Peyer's patch (tissue), 4 donors: ENCODE measurements at places on chromosomes 3 and 15. TPM values are rescaled to one million over a fixed set of nuclear protein-coding genes. Genes with fewer than 3 reads are reported as not detected.

GRCh38 chr15:101029971-101030661 is 111.0 kb downstream of the LRRK1 start:
- no peaks in the 10 kb centered on the region for H3K4me1 ChIP-seq
- no peaks in the 10 kb centered on the region for H3K27me3 ChIP-seq
- no peak for DNase-seq

GRCh38 chr3:172673210-172673679 is 37.6 kb downstream of the NCEH1 start:
- H3K4me1 ChIP-seq: no peaks in the 10 kb centered on the region
- no peak overlapping the region for H3K4me3 ChIP-seq
- H3K27me3 ChIP-seq: no peaks in the 10 kb centered on the region
- no peak for DNase-seq
- H3K36me3 ChIP-seq: no peaks in the 10 kb centered on the region

GRCh38 chr3:54533856-54534255 is 394.0 kb downstream of the LRTM1 start:
- no peak overlapping the region for H3K4me3 ChIP-seq
- H3K27me3 ChIP-seq: no peaks in the 10 kb centered on the region
- no peaks in the 10 kb centered on the region for H3K4me1 ChIP-seq
- DNase-seq: no peak
- no peak overlapping the region for H3K27ac ChIP-seq

- no peak for DNase-seq
- no peak overlapping the region for H3K4me3 ChIP-seq
Measured at GRCh38 chr15:80431635-80432344, 27.6 kb downstream of the ARNT2 start.

GRCh38 chr3:156981005-156981404 is 154.9 kb downstream of the LEKR1 start:
- no peaks in the 10 kb centered on the region for H3K4me1 ChIP-seq
- no peaks in the 10 kb centered on the region for H3K36me3 ChIP-seq
- DNase-seq: no peak
- H3K27ac ChIP-seq: no peak overlapping the region
- no peaks in the 10 kb centered on the region for H3K27me3 ChIP-seq

GRCh38 chr3:51642462-51642861 is 28.6 kb upstream of the TEX264 start:
- H3K36me3 ChIP-seq: no peaks in the 10 kb centered on the region
- no peaks in the 10 kb centered on the region for H3K4me1 ChIP-seq
- H3K4me3 ChIP-seq: no peak overlapping the region
- H3K27ac ChIP-seq: no peak overlapping the region

- no peaks in the 10 kb centered on the region for H3K36me3 ChIP-seq
- peak overlapping the region; percentile 6 for H3K4me3 ChIP-seq
- DNase-seq: peak; percentile 75
- no peak overlapping the region for H3K27ac ChIP-seq
- no peaks in the 10 kb centered on the region for H3K4me1 ChIP-seq
Measured at GRCh38 chr15:84955089-84955848, 26.4 kb upstream of the PDE8A start.

DNA sequence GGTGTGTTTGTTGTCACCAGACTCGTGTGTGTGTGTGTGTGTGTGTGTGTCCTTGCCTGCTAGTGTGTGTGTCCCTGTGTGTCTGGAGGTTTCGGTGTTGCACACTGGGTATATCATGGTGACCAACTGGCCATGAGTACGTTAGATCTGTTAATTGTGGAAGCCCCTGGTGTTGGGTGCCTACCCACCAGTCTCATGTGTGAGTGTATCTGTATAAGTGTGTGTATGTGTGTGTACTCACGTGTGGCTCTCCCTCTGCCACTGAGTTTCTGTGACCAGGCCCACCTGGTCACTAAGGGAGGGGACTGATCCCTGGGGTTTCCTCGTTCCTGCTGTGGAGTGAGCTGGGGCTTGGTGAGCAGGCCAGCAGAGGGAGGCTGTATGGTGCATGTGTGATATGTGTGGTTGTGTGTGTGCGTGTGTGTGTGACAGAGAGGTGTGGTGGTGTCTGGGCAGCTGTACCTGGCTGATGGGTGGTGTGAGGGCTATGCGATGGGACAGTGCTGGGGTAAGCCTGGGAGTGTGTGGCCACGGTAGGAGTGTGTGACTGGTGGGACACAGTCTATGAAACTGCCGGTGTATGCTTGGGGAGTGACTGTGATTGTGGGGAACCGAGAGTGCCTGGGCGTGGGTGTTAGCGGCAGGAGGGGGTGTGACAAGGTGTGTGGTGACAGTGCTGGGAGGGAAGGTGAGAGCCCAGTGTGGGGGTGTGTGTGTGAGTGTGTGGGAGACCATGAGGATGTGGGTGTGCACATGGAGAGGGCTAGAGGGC is 1.8 kb downstream of the PRKCD start:
- no peaks in the 10 kb centered on the region for H3K27me3 ChIP-seq
- H3K4me1 ChIP-seq: peaks cover 29% of the 10 kb centered on the region
- H3K4me3 ChIP-seq: peak overlapping the region; percentile 77
- peak; percentile 71 for DNase-seq

GRCh38 chr15:43514241-43515057 is 3.0 kb upstream of the MAP1A start:
- no peaks in the 10 kb centered on the region for H3K27me3 ChIP-seq
- H3K4me1 ChIP-seq: peaks cover 8% of the 10 kb centered on the region
- H3K27ac ChIP-seq: no peak overlapping the region
- H3K36me3 ChIP-seq: no peaks in the 10 kb centered on the region
- no peak for DNase-seq

- H3K4me3 ChIP-seq: no peak overlapping the region
- no peaks in the 10 kb centered on the region for H3K27me3 ChIP-seq
- no peaks in the 10 kb centered on the region for H3K36me3 ChIP-seq
- H3K27ac ChIP-seq: no peak overlapping the region
Measured at GRCh38 chr3:161096771-161097367, 8.3 kb downstream of the B3GALNT1 start.

DNA sequence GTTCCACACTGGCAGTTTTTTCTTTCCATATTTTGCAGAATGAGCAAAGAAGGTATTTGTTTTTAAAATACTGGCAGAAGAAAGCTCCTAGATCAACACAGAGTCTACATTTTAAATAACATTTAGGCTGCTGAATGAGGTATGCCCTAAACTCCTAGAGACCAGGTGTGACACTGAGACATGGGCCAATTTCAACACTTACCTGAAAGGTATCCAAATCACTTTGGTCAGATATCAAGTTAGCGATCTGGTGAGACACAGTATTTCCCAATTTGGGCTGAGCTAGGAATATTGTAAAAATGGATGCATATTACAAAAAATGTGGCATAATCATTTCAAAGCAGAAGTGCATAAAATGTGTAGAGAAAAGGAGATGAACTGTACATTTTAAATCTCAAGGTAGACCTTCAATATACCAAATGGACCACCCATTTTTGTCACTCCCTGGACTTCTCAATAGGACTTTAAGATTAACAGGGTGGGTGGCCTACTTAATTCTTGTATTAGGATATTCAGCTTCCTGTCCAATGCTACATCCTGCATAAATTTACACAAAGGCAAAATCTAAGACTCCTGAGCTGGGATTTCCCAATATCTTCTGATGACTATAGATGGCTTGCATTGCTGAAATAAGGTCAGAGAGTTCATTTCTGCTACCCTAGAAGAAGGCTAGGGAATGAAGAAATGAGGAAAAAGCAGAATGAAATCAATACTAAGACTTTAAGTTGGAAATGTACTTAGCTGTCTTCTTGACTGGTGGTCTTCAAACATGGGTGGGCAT is 487.8 kb downstream of the FOXP1 start:
- no peaks in the 10 kb centered on the region for H3K36me3 ChIP-seq

- no peak for DNase-seq
- no peak overlapping the region for H3K27ac ChIP-seq
- no peaks in the 10 kb centered on the region for H3K4me1 ChIP-seq
- no peaks in the 10 kb centered on the region for H3K27me3 ChIP-seq
Measured at GRCh38 chr15:33864360-33865075, 103.8 kb upstream of the CHRM5 start.

GRCh38 chr3:55796533-55796932 is 309.4 kb upstream of the WNT5A start:
- H3K36me3 ChIP-seq: no peaks in the 10 kb centered on the region
- H3K27me3 ChIP-seq: no peaks in the 10 kb centered on the region
- no peak for DNase-seq
- H3K4me3 ChIP-seq: no peak overlapping the region
- no peaks in the 10 kb centered on the region for H3K4me1 ChIP-seq

DNA sequence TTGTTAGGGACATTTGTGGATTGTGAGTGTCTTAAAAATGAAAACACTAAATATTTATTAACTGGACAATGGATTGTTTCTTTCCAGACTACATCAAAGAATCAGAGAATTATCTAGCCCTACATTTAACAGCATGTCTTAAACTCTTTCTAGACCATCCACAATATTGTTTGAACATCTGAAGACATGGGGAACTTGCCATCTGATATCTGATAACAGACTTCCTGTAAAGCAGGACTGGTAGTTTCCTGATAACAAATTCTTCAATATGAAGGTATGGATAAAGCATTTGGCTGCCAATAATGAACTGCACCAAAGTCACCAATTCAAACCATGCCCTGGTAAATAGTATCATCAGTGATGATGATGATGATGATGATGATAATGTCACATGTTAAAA is 26.2 kb upstream of the HACD2 start:
- H3K27me3 ChIP-seq: no peaks in the 10 kb centered on the region
- no peak overlapping the region for H3K27ac ChIP-seq
- H3K4me3 ChIP-seq: no peak overlapping the region

- H3K4me1 ChIP-seq: no peaks in the 10 kb centered on the region
- DNase-seq: no peak
- no peaks in the 10 kb centered on the region for H3K36me3 ChIP-seq
- no peaks in the 10 kb centered on the region for H3K27me3 ChIP-seq
- H3K27ac ChIP-seq: no peak overlapping the region
Measured at GRCh38 chr3:110430146-110430545, 641.5 kb upstream of the NECTIN3 start.

GRCh38 chr15:41621200-41622193 is 38.7 kb upstream of the MGA start:
- no peaks in the 10 kb centered on the region for H3K4me1 ChIP-seq
- H3K27ac ChIP-seq: peak overlapping the region; percentile 68
- H3K4me3 ChIP-seq: peak overlapping the region; percentile 35
- H3K27me3 ChIP-seq: no peaks in the 10 kb centered on the region

GRCh38 chr3:17765819-17766472 is 23.5 kb upstream of the TBC1D5 start:
- H3K4me3 ChIP-seq: no peak overlapping the region
- H3K27me3 ChIP-seq: no peaks in the 10 kb centered on the region
- H3K27ac ChIP-seq: no peak overlapping the region
- no peaks in the 10 kb centered on the region for H3K36me3 ChIP-seq
- H3K4me1 ChIP-seq: no peaks in the 10 kb centered on the region

DNA sequence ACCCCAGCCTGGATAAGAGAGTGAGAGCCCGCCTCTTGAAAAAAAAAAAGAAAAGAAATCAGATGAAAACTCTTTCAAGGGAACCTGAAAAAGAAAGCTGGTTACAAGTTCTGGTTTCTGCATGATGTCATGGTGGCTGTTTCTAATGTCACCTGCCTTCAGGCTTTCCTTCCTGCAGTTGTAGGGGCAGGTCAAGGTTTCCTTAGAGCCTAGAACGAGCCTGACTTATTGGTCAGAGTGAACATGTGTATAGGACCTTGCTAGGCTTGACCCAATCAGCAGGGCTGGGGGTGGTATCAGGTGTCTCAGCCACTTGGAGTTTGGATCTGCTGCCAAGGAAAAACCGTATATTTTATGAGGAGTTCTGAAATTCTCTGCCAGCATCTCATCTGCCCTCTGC is 3.8 kb downstream of the IVD start:
- H3K4me3 ChIP-seq: no peak overlapping the region
- peaks cover 37% of the 10 kb centered on the region for H3K36me3 ChIP-seq
- H3K27me3 ChIP-seq: no peaks in the 10 kb centered on the region
- peaks cover 28% of the 10 kb centered on the region for H3K4me1 ChIP-seq

DNA sequence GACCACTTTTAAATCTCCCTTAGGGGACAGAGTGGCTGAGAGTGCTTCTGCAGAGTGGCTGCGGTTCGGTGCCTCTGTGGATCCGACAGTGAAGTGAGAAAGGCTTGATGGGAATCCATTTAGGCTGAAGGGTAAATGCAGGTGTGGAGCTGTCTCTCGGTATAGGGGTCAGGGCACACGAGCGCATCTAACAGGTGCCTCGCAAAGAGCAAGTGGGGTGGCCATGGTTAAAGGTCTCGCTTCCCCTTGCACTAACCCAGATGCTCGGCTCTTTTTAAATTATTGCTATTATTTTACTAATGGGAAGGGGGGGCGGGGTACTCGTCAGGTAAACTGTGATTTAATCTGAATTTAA is 598 bp upstream of the GJD2 start:
- H3K27me3 ChIP-seq: peaks cover 21% of the 10 kb centered on the region
- H3K36me3 ChIP-seq: no peaks in the 10 kb centered on the region
- peaks cover 9% of the 10 kb centered on the region for H3K4me1 ChIP-seq
- H3K27ac ChIP-seq: no peak overlapping the region
- no peak overlapping the region for H3K4me3 ChIP-seq

GRCh38 chr3:44045476-44046275 is 196.0 kb upstream of the TOPAZ1 start:
- no peaks in the 10 kb centered on the region for H3K36me3 ChIP-seq
- no peak overlapping the region for H3K4me3 ChIP-seq
- H3K27ac ChIP-seq: no peak overlapping the region

GRCh38 chr3:145936971-145937370 is 224.0 kb downstream of the PLOD2 start:
- no peak overlapping the region for H3K4me3 ChIP-seq
- H3K27ac ChIP-seq: no peak overlapping the region
- DNase-seq: no peak
- no peaks in the 10 kb centered on the region for H3K36me3 ChIP-seq
- H3K4me1 ChIP-seq: no peaks in the 10 kb centered on the region

DNA sequence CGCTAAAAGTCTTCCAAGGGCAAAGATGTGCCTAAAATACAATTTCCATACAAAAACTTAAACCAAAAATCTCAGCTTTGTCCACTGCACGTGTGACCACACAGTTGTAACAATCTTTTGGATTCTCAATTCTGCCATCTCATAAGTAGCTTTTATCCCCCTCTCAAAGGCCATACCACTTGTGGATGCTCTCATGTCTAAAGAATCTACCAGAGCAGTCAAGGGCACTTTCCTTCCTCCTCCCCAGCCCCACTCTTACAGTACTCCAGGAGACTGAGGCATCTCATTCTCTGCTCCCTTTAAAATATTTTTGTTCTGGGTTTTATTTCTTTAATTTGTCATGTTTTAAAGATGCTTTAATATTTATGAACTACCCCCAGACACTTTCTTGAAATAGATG is 102.3 kb upstream of the PFN2 start:
- H3K36me3 ChIP-seq: no peaks in the 10 kb centered on the region
- H3K4me3 ChIP-seq: no peak overlapping the region
- DNase-seq: no peak
- no peaks in the 10 kb centered on the region for H3K4me1 ChIP-seq
- no peak overlapping the region for H3K27ac ChIP-seq

Gene ONECUT1
- not detected for total RNA-seq

Gene ALAS1
- 91.6 TPM for total RNA-seq

Gene EFCC1
- total RNA-seq: 3.4 TPM

Gene NPAP1
- total RNA-seq: not detected

Gene CD86
- not detected for total RNA-seq

Gene CHCHD4
- 15.7 TPM for total RNA-seq

Gene SERPINI2
- 5.0 TPM for total RNA-seq

Gene LEKR1
- total RNA-seq: not detected

Gene MORC1
- total RNA-seq: not detected

Gene SPINK8
- not detected for total RNA-seq

Gene TRIM42
- total RNA-seq: not detected

Gene LCTL
- not detected for total RNA-seq

Gene CNTN4
- 17.3 TPM for total RNA-seq

Gene RBP2
- 315 TPM for total RNA-seq

Gene TJP1
- total RNA-seq: 109 TPM

Gene KNG1
- total RNA-seq: 0.57 TPM
